ENCODE measurements at places on chromosomes 16 and 17.

- DNase-seq: no peak
Measured at GRCh38 chr17:30274887-30275286, 16.9 kb downstream of the BLMH start.

- no peak for DNase-seq
Measured at GRCh38 chr16:55513616-55514015, 4.7 kb downstream of the LPCAT2 start.

- DNase-seq: no peak
Measured at GRCh38 chr16:53043986-53044601, 8.6 kb downstream of the CHD9NB start.

DNA sequence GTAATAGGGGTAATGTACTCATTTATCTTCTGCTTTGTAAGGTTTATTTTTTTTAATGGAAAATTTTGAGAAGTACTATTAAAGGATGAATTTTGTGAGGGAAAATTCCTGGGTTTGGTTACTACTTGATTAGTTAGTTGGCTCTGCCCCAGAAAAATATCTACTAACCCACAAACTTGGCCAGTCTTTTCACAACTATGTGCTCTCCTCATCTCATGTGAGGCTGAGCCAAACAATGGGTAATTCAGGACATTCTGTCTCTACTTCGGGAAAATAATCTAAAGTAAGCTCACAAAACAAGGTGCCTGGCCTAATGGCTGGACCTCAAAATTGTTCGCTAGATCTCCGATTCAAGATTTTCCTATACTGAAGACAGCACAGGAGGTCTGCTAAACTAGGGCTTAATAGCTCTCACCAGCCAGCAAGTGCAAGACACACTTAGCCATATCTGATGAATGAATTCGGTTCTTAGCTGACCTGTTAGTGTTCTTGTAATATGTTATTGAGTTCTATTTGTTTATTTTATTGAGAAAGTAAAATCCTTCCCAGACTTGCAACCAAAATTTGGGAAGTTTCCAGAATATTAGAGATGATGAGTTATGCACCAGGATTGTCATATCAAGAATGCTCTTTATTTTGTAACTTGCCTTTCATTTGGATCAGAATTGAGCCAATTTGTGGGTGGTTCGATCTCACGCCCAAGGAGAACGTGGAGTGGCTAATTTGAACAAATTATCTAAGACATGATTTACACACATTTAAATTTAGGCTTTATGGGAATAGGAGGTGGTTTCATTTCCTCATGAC, 5.7 kb downstream of the KCNJ16 start:
- DNase-seq: no peak

DNA sequence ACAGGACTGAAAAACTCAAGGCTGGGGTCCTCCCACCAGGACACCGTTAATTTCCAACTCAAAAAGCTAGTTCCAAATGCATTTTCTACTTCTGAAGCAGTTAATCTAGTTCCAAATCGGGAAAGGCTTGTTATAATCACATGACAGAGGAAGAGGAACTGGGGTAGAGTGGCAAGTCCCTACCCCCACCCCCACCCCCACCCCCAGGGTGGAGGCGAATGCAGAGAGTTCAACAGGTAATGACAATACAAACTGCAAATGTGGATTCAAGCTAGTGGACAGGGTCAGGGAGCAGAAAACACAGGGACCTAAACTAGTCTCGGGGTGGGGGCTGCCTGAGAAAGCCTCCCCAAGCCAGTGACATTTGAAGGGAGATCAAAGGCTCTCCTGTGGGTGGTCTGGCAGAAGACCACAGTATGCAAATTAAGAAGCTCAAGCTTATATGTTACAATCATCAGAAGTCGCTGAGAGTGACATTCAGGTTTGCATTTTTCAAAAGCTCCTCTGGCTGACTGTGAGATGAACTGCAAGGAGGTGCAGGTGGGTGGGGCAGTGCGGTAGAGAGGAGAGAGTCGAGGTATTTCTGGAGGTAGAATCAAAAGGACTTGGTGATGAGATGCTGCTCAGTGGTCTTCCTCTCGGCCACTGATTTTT, 56.4 kb upstream of the SLC25A19 start:
- DNase-seq: no peak

DNA sequence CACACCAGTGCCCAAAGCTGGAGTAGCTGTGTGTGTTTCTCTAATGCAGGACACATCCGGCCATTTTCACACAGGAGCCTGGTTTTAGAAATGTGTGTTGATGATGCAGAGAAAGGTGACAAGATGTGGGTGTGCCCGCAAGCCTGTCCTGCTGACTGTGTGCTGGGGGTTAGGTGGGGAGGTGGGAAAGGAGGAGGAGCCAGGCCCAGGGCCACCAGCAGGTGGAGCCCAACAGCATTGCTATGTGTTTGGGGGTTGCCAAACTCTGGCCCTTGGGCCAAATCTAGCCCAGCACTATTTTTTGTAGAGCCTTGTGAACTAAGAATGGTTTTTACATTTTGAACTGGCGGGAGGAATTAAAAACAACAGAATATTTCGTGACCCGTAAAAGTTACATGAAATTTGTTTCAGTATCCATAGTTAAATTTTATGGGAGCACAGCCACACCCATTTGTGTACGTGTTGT, 61.7 kb upstream of the LGALS9 start:
- no peak for DNase-seq

DNA sequence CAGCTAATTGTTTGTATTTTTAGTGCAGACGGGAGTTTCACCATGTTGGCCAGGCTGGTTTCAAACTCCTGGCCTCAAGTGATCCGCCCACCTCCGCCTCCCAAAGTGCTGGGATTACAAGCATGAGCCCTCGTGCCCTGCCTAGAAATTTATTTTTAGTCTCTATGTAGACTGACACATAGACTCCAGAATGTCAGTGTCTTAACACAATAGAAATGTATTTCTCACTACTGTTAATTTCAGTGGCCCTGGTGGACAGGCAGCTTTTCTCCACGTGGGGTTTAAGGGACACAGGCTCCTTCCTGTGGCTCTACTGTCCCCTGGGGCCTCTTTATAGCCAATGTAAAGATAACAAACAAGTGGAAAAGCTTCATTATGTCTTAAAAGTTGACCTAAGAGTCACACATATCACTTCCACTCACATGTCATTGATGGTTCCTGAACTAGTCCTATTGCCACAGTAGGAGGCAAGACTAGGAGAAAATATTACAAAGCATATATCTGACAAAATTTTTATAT, 43.8 kb downstream of the COPRS start:
- DNase-seq: no peak

- peak; percentile 91 for DNase-seq
Measured at GRCh38 chr16:709566-710499, 4.2 kb upstream of the FBXL16 start.

DNA sequence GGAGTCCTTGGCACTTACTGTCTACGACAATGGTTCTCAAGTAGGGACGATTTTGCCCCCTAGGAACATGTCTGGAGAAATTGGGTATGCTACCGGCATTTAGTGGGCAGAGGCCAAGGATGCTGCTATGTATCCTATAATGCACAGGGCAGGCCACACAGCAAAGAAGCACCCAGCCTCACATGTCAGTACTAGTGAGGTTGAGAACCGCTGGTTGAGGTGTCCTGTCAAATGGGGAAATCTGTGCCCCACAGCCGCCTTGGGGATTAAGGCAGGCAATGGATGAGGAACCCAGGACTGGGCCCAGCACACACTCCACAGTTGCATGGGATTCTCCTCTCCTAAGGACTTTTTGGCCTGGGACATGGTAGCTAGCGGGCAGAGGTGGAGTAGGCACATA, 86.7 kb upstream of the TOB1 start:
- DNase-seq: no peak

- no peak for DNase-seq
Measured at GRCh38 chr17:28261219-28261618, 57.8 kb upstream of the TMEM97 start.

GRCh38 chr17:47829870-47830269, 1.5 kb downstream of the MRPL10 start:
- no peak for DNase-seq

GRCh38 chr17:82356845-82357355, 2.1 kb upstream of the TEX19 start:
- DNase-seq: no peak

DNA sequence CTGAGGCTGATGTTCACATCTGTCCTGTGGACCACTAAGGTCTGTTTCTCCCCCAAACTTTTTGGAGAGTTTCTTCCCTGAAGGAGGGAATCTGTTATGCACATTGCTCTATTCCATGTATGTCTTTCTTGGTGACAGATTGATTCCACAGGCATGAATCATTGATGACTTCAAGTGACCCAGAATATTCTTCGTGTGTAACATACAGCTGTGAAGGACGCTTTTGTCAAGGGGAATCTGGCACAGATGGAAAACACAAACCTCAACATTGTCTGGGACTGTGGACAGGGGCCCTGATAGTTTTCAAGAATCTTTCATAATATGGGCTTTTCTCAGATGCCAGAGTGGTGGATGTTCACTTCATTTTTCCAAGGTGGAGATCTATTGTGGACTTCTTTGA, 223.1 kb upstream of the MAF start:
- no peak for DNase-seq

DNA sequence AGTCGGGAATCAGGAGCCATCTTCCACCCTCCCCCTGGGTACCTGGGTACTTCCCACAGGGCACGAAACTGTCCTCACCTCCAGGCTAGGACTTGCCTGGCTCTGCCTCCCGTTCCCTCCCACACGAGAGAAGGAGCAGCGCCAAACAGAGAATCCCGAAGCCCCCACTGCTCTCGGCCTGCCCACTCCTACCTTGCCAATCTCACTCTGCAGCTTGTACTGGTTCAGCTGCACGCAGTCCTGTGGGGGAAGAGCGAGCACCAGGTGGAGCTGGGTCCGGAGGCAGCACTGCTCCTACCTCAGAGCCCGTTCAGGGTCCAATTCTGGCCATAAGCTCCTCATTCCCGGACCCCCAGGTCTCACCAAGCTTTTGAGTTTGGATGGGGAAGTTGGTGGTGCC, 8.7 kb downstream of the CAMKK1 start:
- DNase-seq: no peak

DNA sequence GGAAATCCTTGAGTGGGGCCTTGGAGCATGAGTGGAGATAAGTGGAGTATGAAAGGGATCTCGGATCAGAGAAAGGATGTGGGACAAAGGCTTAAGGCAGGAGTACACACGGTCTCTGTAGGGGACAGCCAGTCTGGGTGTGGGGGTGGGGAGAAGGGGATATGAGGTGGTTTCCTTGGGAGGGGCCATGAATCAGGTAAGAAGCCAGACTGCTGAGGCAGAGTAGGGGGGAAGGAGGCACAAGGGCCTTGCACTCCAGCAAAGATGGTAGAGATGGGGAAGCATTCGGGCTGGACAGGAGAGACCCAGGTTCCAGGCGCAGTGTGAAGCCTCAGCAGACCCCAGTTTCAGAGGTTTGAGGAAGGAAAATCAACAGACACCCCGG, 1.6 kb downstream of the HSD11B2 start:
- DNase-seq: no peak

GRCh38 chr17:44770166-44770925, 11.6 kb downstream of the ADAM11 start:
- no peak for DNase-seq

DNA sequence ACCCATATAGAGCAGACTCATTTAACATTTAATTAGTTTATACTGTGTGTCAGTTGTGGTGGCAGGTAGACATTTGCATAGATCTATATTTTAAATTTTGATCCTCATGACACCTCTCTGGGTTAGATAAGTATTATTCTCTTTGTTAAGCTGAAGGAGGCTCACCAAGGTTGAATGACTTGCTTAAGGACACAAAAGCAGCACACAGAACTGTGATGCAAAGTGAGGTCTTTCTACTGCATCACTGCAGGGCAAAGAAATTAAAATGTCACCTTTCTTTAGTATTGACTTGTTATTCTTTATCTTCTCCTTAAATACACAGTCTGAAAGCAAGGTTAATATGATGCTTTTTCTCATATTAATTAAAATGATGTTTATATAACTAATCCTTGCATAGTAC, 8.6 kb upstream of the TOX3 start:
- DNase-seq: no peak

DNA sequence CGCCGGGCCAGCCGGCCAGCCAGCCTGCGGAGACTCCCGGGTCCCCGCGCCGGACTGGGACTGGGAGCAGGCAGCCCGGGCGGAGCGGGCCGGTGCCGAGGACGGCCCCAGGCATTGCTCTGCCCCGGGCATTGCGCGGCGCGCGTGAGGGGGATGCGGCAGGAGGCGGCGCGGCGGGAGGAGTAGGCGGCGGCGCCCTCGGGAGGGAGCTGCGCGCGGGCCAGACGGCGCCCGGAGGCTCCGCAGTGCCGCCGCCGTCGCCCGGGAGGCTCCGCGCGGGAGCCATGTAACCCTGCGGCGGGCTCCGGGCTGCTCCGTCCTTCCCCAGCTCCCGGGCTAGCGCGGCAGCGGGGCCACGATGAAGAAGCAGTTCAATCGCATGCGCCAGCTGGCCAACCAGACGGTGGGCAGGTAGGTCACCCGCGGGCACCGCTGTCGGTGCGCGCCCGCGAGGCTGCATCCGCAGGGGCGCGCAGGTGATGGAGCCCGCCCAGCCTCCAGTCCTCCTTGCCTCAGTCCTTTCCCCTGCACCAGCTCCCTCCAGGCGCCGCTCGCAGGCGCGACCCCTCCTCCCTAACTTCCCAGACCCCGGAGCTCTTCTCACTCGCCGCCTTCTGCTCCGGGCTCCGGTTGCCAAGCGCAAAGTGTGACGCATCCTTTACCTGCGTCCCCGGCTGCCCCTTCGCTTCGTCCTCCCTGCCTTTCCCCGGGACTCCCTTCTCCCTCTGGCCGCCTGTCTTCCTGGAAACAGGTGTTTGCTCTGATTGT, at the start of gene ARHGAP44:
Gene ARHGAP44 (plus strand): TSS at position 18 of the 768 bp plus-strand sequence. CDS start 341 bp downstream, at position 359.
- peak; percentile 24 for DNase-seq

GRCh38 chr16:64809876-64810629, 311.8 kb downstream of the CDH11 start:
- DNase-seq: no peak

DNA sequence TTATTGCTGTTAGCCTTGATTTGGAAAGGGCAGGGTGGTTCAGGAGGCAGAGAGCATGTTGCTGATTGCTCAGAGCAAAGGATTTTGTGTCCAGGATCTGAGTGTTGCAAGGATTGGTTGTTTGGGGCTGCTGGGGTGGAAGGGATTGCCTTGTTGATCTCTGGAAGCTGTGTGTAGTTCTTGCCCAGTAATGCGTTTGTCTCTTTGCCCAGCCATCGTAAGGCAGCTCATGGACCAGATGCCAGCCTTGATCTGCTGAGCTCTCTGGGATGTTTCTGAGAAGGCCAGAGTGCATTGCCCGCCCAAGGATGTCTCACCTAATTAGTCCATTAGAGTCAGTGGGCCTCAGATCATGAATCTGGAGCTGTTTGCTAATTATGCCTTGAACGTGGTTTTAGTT, 33.6 kb downstream of the NKD1 start:
- DNase-seq: no peak

Data from NCI-H1436 (cell line).